ENCODE measurements at places on chromosomes 4 and X. TPM values are rescaled to one million over a fixed set of nuclear protein-coding genes. Genes with fewer than 3 reads are reported as not detected.

DNA sequence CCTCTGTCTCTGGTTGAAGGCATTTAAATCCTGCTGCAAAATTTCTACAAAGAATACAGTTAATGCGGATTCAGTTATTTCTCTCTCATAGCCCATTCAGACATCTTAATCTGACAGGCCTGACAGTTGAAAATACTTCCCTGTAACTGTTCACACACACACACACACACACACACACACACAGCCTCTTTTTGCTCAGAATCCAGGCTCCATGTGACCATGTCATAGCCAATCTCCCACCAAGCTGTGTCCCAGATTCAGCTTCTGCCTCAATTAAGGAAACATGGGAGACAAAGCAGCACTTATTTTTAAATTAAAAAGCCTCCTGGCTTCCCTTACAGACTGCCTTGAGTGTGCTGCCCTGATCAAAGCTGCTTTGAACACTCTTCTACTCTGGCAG is 49.3 kb upstream of the EFHC2 start:
- no peak for DNase-seq

GRCh38 chrX:149114001-149114400 is 391.1 kb downstream of the IDS start:
- DNase-seq: no peak

GRCh38 chrX:40504801-40505605 is 75.8 kb upstream of the ATP6AP2 start:
- no peak for DNase-seq

- no peak for DNase-seq
Observed at GRCh38 chr4:34043131-34043530, 2201.2 kb downstream of the ARAP2 start.

- no peak for DNase-seq
Observed at GRCh38 chr4:45082101-45082500, 355.7 kb upstream of the GNPDA2 start.

DNA sequence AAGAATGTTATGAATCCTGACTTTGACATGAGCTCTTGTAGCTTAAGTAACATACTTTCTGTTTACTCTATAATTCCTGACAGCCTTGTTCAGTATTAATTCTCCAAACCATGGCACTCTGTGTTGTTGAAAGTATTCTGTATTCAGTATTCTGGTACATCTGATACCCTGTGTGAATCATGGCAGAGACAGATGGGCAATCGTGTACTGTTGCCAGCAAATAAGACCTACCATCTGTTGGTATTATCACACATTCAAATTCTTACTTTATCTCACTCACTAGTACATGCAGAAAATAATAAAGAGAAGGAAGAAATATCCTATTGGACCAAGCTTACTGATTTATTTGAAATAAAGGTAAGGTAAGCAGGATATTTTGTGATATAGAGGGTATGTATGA is 7.9 kb downstream of the MBTPS2 start:
- no peak for DNase-seq

DNA sequence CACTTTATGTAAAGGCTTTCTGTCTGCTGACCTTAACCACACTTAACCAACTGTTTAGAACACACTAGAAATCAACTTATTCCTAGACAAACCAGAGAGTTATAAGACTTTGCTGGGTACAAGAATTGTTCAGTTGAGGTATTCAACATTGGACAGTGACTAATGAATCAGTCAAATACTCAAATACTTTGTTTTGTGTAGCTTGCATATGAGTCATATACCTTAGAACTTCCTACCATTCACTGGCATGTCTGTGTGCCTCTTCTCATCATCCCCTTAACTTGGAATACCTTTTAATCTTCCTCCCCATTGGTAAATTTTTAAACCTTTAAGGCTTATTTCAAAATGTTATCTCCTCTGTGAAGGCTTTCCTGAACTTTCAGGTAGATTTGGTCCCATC is 708.8 kb upstream of the GRIA3 start:
- DNase-seq: no peak

DNA sequence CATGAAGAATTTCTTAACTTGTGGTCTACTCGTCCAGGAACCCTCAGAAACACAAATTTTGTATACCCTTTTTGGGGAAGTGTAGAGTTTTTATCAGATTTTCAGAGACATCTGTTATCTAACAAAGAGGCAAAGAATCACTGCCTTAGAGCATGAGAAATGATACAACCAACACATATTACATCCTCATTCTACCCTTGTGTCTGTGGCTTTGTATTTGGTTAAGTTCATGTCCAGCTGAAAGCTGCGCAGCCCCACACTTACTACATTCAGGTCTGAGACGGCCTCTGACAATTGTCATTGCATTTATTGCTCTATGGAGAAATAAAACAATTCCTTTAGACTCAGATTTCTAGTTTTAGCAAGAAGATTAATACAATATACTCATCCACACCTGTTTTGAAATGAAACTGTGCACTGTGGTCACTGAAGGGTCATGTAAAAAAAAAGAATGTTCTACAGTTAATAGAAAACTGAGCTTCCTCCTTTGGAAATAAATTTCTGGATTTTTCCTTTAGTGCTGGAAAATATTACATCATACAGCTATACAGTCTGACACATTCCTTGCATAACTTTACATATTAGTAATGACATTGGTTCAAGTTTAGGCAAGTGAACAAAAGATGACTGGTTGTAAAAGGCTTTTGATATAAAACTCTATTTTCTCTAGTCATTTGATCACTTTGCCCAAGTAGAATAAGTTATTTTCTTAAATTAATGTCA is 39.8 kb downstream of the GLRB start:
- no peak for DNase-seq

- no peak for DNase-seq
Observed at GRCh38 chr4:167230744-167231143, 3.5 kb downstream of the SPOCK3 start.

- peak; percentile 83 for DNase-seq
Observed at GRCh38 chr4:163332526-163333406, at the start of gene NPY1R. TSS of gene NPY1R (minus strand) at chr4:163332596. CDS start at chr4:163326554, 6,042 bp downstream.

DNA sequence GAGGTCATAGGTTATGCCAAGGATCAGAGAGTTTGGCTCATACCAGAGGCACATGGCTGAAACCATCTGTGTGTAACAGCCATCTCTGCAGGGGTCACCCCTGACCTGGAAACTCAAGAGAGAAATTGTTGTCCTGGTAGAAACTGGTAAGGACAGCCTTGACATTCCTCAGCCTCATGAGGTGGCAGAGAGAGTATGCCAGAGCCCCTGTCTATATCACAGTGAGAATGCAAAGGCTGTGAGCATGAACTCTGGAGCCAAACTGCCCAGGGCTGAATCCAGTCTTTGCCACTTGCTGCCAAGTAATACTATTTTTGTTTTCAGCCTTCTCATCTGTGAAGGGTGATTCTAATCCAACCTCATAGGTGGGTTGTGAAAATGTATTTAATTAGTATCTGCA is 37.1 kb upstream of the CCDC149 start:
- no peak for DNase-seq

GRCh38 chrX:153397256-153397960 is 3.7 kb downstream of the PNMA6E start:
- DNase-seq: no peak

- DNase-seq: no peak
Observed at GRCh38 chr4:156962528-156962974, 9.0 kb downstream of the PDGFC start.

GRCh38 chr4:53057679-53058078 is 195.6 kb downstream of the RASL11B start:
- DNase-seq: no peak

- no peak for DNase-seq
Observed at GRCh38 chrX:3717742-3718420, 4.4 kb upstream of the PRKX start.

DNA sequence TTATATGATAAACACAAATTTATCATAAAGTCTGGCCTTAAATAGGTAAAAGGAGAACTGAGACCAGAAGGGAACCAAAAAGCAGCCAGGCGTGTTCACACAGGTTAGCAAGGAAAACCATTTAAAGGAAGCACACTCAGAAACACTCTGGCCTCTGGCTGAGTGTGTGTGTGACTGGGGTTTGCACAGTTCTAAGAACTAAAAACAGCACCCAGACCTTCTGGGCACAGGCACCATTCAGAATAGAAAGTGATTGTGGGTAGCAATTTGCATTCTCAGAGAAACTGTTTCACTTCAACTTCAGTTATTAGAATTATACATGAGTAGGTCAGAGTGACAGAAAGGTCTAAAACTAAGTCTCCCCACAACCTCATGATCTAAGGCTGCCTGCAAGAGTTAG is 10.0 kb downstream of the GPR82 start:
- no peak for DNase-seq

DNA sequence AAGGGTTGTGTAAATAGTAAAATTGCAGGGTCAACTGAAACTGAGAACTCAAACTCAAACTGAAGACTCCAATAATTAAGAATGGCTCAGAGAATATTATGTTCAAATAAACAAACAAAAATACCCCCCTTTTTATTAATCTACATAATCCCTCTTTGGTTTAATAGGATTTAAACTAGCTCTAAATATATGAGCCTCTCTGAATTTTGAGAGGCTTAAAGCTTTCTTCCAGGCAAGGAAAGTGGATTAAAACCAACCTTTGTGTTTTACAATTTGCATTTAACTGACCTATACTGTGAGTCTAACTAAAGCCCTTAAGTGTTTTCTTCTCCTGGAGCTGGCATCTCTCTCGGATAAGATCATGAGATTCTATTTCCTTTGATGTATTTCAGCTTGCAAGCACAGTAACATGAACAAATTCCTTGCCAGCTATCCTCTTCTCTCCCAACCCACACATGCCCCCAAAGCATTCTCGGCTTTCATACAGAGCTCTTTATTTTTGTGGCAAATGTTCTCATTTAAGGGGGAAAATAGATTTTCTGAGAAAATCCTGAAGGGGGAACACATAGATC is 1310.8 kb upstream of the AGA start:
- DNase-seq: peak; percentile 15

DNA sequence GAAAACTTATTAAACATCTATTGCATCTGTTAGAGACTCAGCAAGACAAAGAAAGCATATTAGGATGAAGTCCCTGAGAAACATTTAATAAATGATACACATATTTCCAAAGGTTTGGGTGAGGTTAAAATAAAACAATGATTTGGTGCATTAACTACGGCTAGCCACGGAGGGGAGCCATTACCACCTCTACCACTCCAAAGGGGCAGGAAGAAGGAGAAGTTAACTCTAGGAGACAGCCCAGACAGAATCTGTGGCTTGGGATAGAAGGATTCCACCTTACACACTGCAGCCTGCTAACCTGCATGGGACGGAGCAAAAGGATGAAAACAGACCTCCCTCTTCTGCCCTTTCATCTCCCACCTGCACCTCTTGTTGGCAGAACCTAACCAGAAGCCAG is 189.1 kb upstream of the C1QTNF7 start:
- peak; percentile 39 for DNase-seq

- no peak for DNase-seq
Observed at GRCh38 chr4:113604955-113605354, 156.6 kb downstream of the CAMK2D start.

Gene CFAP99
- 1.3 TPM for polyA plus RNA-seq

Gene FDCSP
- 0.56 TPM for polyA plus RNA-seq

Gene NLRP2B
- polyA plus RNA-seq: 0.03 TPM

Gene SMARCAD1
- polyA plus RNA-seq: 57.6 TPM

Gene FGF5
- not detected for polyA plus RNA-seq

Gene CT55
- polyA plus RNA-seq: 0.10 TPM

Gene POU3F4
- 7.2 TPM for polyA plus RNA-seq

Gene CFAP299
- 1.4 TPM for polyA plus RNA-seq

Gene MAGEA1
- polyA plus RNA-seq: not detected

Gene PNMA5
- polyA plus RNA-seq: 0.51 TPM

Gene AADAT
- 31.8 TPM for polyA plus RNA-seq

Gene TMEM271
- polyA plus RNA-seq: not detected

Measured in renal pelvis (tissue), 12 donors.